ENCODE measurements at places on chromosomes 4 and X.

DNA sequence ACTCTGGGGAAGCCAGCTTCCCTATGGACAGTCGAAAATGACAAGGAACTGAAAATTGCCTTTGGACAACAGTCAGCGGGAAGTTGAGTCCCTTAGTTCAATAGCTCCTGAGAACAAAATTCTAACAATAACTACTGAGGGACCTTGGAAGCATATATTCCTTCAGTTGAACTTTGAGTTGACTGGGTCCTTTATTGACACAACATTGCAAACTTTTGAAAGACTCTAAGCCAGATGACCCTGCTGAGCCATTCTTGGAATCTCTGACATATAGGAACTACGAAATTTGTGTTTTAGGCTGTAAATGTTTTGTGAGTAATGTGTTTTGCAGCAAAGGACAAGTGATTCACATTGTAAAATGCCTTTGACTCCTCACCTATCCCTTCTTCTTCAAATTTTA lies 548.8 kb upstream of the LCORL start:
- no peak for DNase-seq

DNA sequence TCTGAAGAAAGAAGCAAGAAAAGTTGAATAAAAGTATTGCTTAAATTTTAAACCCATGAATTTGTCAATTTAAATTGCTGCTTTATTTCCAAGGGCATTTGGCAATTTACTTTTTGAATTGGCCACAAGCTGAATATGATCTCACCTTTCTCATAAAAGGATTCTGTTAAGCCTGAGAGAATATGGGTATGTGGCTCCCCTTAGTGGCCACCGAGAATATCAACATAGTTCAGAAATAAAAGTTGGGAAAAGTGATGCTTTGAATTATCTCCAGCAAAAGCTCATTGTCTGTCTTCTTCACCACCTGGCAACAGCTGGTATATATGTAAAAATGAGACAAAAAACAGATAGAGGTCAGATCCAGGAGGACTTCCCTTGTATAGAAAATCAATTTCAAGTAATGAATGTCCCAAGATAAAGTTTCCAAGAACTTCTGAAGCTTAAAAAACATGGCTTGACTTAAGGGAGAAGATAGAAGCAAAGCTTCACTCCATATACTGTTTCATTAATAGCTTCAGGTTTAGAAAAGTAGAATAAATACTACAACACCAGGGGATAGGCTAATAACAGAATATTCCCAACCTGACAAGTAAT lies 290.7 kb upstream of the FAM241A start:
- no peak for DNase-seq

- DNase-seq = no peak
Measured at GRCh38 chr4:176778063-176778462, 14.7 kb downstream of the VEGFC start.

DNA sequence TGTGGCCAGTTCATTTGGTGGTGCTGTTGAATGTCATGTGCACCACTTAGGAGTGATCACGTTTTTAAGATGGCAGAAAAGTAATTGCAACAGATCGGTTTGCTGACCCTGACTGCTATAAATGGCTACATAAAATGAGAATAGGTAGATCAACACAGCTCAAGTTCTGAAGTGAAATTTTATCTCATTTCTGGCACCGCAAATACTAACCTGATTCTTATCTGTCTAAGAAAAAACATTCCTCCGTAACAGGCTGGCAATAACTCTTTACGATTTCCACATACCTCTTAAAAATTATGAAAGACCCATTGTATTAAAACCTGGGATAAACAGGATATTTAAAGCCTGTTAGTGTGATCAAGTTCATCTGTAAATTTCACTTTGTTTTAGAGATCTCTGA lies 387.5 kb downstream of the PDGFC start:
- no peak for DNase-seq

DNA sequence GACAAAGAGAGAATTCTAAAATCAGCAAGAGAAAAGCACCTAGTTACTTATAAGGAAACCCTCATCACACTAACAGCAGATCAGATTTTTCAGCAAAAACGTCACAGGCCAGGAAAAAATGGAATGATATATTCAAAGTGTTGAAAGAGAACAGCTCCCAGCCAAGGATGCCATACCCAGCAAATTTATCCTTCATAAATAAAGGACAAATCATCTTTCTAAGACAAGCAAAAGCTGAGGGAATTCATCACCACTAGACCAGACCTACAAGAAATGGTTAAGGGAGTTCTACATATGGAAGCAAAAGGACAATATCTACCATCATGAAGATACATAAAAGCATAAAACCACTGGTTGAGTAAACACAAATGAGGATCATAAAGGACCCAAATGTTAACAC lies 53.6 kb downstream of the MANBA start:
- no peak for DNase-seq

DNA sequence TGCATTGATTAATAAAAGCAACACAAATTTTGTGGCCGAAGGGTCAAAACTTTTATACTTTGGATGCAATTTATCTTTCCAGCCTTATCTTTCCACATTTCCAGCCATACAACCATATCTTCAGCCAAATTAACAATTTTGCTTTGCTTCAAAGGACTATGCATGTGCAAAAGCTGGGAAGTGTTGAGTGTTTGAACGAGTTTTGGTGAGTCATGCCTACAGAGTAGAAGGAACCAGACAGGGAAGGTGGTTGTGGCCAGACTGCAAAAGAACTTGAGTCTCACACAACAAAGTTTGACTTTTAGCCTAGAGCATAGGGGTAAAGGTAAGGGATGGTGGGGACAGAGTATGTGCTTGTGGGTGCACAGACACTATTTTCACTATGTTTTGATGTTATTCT lies 53.0 kb upstream of the GABRA2 start:
- DNase-seq = no peak

DNA sequence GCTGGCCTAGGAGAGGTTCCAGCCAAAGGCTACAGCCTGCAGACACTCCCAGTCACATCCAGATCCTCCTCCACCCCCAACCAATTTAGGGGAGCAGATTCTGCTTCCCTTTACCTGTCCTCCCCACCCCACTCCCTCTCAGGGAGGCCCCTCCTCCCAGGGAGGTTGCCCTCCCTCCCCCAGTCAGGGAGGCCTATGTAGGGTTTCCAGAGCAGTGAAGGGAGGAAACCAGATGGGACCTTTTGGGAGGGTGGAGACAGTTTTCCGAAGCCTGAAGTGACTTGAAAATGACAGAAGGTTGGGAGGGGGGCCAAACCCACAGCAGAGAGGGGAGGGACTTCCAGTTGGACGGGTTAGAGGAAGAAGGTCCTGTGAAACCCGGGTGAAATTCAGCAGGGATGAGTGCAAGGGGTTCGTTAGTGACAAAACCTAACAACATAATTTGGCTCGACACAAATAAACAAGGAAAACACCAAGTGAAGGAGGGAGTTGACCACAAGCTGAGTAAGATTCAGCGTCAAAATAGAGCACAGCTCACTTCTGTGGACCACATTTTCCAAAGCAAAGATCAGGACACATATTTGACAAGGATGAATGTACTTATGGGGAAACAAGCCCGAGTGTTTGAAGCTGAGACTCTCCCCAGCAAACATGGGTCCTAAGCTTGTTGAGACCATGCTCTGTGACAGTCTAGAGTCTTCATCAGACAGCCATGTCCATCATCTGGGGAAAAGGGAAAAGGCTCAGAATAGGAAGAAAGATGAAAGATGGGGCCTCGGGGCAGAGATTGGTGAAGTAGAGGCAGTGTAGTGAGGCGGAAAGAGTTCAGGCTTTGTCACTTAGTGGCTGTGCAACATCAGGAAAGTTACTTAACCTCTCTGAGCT lies 46.4 kb downstream of the PRPS1 start:
- peak; percentile 57 for DNase-seq

- no peak for DNase-seq
Measured at GRCh38 chrX:55874807-55875206, 157.3 kb downstream of the RRAGB start.

DNA sequence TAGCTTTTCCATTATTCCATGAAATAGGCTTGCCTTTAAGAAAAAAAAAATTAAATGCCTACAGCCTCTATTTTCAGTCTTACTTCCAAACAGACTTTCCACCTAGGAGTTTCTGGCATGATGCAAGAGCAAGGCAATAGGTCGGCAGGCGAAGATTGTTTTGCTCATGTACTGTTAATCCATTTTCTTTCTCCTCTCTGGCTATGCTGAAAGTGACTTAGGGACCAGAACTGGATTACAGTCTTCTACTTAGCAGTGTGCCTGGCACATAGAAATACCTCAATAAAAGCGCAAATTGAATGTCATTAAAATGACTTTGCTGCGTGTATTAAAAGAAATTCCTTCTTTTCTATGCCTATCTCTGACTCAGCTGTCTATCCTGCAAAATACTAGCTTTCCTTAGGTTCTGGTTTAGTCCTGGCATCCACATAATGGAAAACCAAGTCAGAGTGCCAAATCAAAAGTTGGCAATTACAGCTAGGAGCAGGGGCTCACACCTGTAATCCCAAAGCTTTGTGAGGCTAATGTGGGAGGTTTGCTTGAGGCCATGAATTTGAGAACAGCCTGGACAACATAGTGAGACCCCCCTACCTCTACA lies 51.9 kb downstream of the CC2D2A start:
- DNase-seq = no peak
